ENCODE measurements at places on chromosomes 2 and 18.

GRCh38 chr18:22213333-22213973, 44.1 kb downstream of the GATA6 start:
- no peak for DNase-seq

DNA sequence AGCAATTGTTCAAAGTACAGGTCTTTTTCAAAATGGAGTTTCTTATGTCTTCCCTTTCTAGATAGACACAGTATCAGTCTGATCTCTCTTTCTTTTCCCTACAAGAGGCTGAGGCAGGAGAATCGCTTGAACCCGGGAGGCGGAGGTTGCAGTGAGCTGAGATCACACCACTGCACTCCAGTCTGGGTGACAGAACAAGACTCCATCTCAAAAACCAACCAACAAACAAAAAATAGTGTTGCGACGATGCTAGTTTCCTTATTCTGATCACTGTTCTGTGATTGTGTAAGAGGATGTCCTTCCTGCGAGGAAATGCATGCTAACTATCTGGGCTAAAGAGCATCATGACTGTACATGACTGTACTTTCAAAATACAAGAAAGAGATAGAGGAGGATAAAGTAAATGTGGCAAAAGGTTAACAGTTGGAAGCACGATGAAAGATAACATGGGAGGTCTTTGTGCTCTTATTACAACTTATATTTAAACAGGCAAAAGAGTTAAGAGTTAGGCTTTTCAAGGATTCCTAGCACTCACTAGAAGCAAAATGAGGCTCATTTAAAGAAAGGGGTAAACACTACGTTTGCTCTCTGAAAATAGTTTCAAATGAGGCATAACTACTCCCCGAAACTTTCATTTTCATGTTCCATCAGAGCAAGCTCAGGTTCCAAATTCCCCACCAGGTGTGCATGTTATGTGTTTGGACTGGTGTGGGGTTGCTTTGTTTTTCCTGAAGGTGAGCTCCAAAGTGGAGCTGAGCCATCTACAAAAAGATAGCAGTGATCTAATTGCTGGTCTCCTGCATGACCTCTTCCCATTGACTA, 23.8 kb downstream of the SOWAHC start:
- DNase-seq = no peak

- DNase-seq = no peak
Measured at GRCh38 chr18:33830213-33830612, 252.2 kb downstream of the ASXL3 start.

- DNase-seq = no peak
Measured at GRCh38 chr2:216687646-216688045, 7.7 kb downstream of the IGFBP5 start.

- DNase-seq = no peak
Measured at GRCh38 chr2:187129306-187129705, 280.3 kb upstream of the ZSWIM2 start.

DNA sequence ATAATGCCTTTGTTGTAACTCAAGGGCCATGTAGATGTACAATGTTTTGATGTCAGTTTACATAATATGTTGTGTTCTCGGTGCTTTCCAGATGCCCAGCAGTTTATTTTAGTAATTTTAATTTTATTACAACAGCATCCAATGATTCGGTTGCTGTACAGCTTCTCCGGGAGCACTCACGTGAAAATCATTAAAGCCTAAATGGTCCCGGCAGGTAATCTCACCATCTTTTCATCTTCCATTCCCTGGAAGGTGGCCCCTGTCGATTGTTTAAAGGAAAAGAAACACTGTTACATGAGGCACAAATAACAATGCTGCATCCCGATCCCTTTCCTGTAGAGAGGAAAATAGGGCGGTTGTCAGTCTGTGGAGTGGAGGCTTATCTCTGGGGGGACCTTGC, 498.1 kb downstream of the SLC4A3 start:
- no peak for DNase-seq

DNA sequence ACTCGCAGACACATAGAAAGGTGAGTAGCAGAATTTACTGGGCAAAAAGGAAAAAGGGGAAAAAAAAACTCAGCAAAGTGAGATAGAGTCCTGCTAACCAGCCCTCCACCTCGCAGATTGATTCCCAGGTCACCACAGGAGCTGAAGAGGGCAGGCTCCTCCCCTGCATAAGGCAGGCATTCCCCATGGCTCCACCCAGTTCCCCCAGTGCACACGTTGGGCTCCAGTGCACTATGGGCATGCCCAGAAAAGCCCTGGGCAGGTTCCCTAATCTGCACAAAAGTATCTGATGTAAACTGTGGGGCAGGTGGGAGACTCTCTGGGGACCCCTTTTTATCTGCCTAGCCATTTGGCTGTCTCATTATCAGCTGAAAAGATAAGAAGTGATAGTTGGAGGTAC, 461.2 kb upstream of the TMEFF2 start:
- DNase-seq = no peak

- no peak for DNase-seq
Measured at GRCh38 chr18:45890606-45891005, 65.1 kb downstream of the SIGLEC15 start.

DNA sequence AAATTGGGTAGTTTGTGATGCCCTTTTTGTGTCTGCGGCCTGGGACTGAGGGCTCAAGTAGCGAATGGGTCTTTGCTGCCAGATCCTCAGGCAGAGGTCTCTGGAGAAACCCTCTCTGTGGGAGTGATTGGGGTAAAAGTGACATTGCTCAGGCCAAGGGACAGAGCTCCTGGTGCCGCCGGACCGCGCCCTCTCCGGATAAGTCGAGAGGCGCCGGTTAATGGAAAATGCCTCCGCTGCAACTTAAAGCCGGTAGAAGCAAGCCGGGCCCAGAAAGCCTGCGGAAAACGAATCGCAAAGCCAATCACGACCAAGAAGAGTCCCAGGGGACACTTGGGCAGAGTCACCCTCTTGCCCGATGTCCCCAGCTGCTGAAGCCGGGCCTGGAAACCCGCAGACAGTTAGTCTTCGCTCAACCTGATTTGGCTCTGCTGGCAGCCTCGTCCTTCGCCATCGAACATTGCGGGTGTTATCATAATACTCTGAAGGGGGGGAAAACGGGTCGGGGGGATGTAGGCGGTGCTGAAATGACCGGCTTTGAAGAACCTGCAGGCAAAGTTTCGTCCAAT, 352 bp upstream of the HOXD12 start:
- DNase-seq = no peak

- DNase-seq = no peak
Measured at GRCh38 chr18:59461171-59461570, 102.1 kb upstream of the LMAN1 start.

DNA sequence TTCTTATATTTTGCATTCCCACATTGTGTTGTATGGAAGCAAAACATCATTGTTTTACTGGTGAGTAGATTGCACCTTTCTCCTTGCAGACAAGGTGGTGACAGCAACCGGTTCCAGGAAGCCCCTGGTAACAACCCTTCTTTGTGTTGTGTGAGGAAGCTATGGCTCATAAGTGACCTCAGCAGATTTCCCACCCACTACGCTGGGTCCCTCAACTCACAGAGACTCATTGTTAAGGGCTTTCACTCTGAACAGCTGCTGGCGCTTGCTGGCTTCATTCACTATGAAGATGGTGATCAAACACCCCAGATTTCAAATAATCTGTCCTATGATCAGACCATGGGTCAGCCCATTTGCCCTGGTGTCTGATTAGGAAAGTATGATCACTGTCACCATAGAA, 53.4 kb downstream of the WIPF1 start:
- DNase-seq = no peak

- DNase-seq = no peak
Measured at GRCh38 chr2:115386465-115386864, 944.0 kb downstream of the DPP10 start.
